ENCODE measurements at places on chromosomes 4 and X. TPM values are rescaled to one million over a fixed set of nuclear protein-coding genes. Genes with fewer than 3 reads are reported as not detected.

ARX gene
- 1.8 TPM for polyA plus RNA-seq

KLF8 gene
- 4.4 TPM for polyA plus RNA-seq

ANXA3 gene
- polyA plus RNA-seq = 81.3 TPM

MCF2 gene
- polyA plus RNA-seq = 0.13 TPM

GIMD1 gene
- 0.06 TPM for polyA plus RNA-seq

IL1RAPL1 gene
- polyA plus RNA-seq = 0.34 TPM

TREX2 gene
- polyA plus RNA-seq = 0.30 TPM

CXorf49B gene
- polyA plus RNA-seq = not detected

CT45A1 gene
- polyA plus RNA-seq = not detected

ACSL1 gene
- 13.8 TPM for polyA plus RNA-seq

SLC30A9 gene
- polyA plus RNA-seq = 60.8 TPM

PAGE4 gene
- polyA plus RNA-seq = not detected

ART3 gene
- polyA plus RNA-seq = 0.99 TPM

GCNA gene
- polyA plus RNA-seq = 1.6 TPM

CNKSR2 gene
- polyA plus RNA-seq = 1.3 TPM

ARHGEF38 gene
- polyA plus RNA-seq = 10.7 TPM

SLC6A14 gene
- polyA plus RNA-seq = 1.1 TPM

EFHC2 gene
- 2.2 TPM for polyA plus RNA-seq

GAGE12H gene
- not detected for polyA plus RNA-seq

P2RY10 gene
- 1.2 TPM for polyA plus RNA-seq

RXFP1 gene
- polyA plus RNA-seq = 0.43 TPM

PFKFB1 gene
- 0.63 TPM for polyA plus RNA-seq

CNOT6L gene
- polyA plus RNA-seq = 29.5 TPM

LRAT gene
- 1.6 TPM for polyA plus RNA-seq
